Hematopoietic multipotent progenitor cell treated with erythropoietin and hydrocortisone succinate and interleukin-3 and kit ligand, for 4 days (in vitro differentiated cells): ENCODE measurements at places on chromosomes 2 and 18.

GRCh38 chr2:64992990-64993389, 3.8 kb downstream of the SLC1A4 start:
- no peak for DNase-seq

DNA sequence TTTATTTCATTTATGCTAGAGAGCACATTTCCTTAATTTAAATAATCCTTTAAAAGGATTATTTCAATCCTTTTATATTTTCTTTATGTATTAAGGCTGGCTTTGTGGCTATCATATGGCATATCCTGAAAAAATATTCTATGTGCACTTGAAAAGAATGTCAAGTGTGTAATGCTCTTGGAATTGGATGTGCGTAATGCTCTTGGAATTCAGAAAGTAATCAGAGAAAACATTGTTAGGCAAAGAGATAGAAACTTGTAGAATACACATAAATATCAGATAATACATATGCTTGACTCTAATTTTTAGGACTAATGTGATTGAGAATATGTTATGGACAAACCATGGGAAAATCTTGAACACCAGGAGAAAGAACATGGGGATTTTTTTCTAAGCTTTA, 197.5 kb upstream of the COL3A1 start:
- no peak for DNase-seq

- peak; percentile 2 for DNase-seq
These were observed 359 bp downstream of the FRZB start for GRCh38 chr2:182866095-182866460.

- DNase-seq = no peak
These were observed 72.9 kb upstream of the APCDD1 start for GRCh38 chr18:10381516-10381915.

DNA sequence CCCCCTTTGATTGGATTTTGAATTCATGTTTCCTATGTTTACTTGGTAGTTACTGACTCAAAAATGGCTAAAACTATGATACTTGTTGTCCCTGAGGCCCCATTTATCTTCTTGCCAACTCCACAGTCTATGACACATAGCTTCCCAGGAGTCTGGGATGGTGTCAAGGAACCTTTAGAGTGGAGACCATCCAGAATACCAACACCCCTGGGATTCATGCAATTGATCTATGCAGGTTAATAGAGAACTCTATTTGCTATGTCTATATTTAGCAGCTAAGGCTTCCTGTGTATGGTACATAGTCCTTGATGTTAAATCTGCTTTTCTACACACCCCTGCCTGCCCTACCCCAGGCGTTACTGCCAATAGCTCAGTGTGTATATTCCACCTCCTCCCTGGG, 218.5 kb upstream of the HDAC4 start:
- DNase-seq = no peak

GRCh38 chr2:62785810-62786597, 80.5 kb downstream of the EHBP1 start:
- peak; percentile 50 for DNase-seq

DNA sequence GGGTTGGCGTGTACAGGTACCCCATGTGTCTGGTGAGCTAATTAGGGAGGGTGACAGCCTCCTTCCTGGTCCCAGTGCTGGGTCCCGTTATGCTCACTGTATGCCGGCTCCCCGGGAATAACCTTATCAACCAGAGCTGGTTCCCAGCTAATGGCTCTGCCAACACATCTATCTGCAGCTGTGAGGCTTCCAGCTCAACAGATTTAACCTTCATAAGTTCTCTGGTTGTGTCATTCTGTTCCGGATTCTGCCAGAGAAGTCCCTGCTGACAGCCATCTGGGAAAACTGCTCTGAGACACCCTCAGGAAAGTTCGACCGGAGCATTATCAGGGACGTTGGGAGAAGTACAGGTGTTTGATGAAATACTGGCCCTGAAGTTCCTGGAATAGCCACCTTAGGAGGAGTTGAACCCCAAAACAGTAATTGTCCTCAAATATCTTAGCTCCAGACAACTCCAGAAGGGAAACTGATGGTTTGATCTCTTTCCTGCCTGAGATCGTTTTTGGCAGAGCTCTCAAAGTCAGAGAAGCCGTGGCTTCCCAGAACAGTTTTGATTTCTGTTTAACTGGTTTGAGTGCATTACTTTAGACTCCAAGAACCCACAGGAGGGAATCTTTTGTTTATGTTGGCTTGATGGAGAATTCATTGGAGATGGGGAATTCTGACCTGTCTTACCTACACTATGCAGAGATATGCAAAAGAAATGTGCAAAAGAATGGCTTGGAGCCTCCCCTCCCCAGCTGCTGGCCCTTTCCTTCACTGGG, 39.4 kb upstream of the TXNDC2 start:
- no peak for DNase-seq

DNA sequence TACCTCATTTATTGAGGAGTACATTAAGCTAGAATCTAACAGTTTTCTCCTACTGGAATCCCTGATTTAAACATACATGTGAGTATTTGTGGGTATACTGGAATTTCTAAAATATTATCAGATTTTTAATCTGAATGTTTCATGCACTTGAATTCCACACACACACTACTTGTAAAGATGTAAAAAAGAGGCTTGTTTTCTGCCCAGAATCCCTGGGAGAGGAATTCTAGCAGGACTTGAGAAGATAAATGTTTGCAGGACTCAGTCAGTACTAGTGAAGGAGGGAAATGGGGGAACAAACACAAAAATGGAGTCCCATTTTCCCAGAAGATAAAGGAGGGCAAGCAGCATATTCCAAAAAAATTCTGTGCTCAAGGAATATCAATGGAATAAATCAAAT, 17.0 kb downstream of the COL5A2 start:
- no peak for DNase-seq

- DNase-seq = no peak
These were observed 1.8 kb upstream of the AGBL5 start for GRCh38 chr2:27049422-27050280.

DNA sequence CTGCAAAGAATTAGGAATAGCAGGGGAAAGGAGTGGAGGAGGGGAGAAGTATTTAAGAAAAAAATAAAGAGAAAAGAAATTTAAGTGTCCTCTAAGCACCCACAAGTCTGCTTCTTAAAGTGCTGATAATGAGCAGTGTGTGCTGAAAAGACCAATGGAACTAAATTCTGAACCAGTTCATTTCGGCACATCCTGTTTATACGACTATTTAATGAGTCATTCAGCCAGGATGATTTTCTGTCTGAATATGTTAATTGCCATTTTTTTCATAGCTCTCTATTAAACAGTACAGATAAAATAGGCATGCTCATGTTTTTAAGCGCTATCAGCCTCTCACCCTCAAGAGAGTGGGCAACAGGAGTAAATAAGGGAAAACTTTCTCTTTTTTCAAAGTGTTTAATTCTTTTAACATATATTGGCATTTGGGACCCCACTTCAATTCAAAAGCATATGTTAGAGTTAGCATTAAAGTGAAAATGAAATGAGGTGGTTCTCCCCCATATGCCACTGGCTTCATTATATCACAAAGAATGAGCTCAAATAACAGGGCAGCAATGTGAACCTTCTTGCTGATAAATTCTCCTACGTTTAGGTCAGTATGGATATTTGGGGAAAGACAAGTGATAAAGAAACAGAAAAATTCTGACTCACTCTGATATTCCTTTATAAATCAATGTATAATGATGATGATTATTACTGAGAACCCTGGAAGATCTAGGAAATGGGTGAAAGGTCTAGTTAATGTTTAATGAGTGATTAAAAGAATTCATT, 87.5 kb downstream of the TCF4 start:
- peak; percentile 42 for DNase-seq

DNA sequence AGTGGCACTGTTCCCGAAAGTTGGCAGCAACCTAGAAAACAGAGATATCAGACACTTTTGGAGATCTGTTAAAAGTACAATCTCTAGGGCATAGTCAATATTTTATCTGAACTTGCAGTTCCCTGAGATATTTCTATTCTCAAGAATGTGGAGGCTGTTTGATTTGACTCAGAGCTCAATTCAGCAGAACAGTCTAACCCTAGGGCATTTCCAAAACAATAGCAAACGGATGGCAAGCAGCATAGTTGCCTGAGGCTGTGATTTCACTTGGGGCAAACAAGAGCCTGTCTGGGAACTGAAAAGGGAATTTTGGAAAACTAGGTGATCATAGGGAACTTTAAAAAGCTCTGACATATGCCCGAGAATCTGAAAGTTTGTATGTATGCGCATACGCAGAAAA, 772.8 kb upstream of the LRRTM1 start:
- no peak for DNase-seq

- DNase-seq = no peak
These were observed 2.3 kb downstream of the DGUOK start for GRCh38 chr2:73928963-73929347.

- DNase-seq = no peak
These were observed 336.5 kb downstream of the TNS1 start for GRCh38 chr2:217666338-217666737.

DNA sequence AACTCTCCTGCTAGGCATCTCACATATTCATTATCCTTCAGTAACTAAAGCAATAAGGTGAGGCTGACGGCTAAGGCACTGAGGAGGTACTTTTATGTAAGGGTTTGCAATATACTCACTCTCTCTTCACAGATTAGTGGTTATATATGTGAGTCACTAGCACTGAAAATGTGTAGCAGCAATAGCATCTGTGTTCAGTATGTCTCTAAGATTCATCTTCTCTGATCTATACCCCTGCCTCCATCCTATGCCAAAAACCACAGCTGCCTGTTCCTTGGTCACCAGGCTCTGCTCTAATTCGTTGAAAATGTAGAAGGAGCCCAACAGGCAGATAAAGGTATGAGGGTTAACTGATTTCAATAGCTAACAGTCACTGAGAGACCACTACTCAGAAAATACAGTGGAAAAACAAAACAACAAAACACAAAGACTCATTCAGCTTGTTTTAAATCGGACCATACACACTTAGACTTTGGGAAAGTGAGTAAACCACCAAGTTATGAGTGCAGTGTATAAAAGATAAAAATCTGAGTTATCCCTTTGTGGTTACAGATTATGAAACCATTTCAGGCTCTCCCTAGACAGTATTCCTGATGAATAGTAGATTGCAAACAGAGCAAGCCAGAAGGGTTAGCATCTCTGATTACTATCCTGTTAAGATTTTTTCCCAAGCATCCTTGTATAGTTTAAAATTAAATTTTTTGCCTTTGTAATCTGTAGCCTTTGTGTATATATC, 75.3 kb upstream of the CYP26B1 start:
- DNase-seq = no peak

DNA sequence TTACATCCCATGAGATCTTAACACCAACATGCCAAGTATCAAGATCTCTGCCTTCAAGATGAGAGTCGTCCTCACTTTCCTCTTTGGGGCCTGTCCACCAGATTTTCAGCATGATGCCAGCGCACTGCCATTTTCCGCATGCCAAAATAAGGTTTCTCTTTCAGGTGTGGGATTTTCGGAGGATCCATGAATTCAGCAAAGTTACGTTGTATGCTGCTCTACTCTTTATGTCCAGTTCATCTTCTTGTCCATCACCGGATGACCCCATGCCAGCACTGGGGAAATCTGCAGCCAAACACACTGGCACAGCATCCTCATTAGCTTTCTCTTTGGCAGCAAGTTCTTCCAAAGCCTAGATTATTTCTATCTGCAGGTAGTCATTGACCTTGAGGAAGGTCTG, 4.9 kb upstream of the HAAO start:
- no peak for DNase-seq

DNA sequence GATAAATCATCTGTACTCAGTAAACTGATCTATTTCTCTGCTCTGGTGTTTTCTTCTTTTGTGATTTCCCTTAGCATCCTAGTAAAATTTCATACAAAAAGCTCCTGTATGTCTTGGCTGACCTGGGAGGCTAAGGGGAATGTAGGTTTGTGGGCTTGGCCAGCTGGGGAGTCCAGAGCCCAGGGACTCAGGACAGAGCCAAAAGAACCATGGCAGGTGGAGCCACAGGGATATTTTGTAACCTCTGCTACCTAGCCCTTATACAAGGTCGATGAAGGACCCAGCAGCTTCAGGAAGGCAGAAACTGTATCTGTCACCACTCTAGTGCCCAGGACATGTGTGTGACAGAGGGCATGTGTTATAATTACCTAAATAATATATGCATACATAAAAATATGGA, 22.7 kb upstream of the ZCCHC2 start:
- no peak for DNase-seq

- DNase-seq = no peak
These were observed 391.0 kb downstream of the SOX11 start for GRCh38 chr2:6083136-6083535.

DNA sequence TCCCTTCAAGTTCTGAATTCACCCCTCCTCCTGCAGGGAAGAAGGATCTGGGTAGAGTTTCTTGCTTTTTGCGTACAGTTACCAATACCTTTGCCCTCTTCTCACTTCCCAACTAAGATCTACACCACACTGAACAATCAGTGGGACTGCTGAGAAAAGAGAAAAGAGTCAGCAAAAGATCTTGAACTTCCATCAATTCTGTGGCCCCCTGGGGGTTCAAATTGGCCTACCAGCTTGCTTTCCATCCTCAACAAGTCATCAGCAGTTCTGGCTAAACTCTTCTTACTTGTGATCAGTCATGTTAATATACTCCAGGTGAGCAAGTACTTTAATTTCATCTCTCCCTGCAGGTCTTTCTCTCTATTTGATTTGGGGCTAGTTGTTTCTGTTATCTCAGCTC, 739.3 kb upstream of the LRRTM4 start:
- no peak for DNase-seq

GRCh38 chr2:190216829-190217228, 102.8 kb downstream of the HIBCH start:
- DNase-seq = peak; percentile 68

- DNase-seq = no peak
These were observed 4.4 kb downstream of the XRCC5 start for GRCh38 chr2:216113572-216113971.

- no peak for DNase-seq
These were observed 8.7 kb upstream of the SIX3 start for GRCh38 chr2:44932564-44933392.

GRCh38 chr18:34773961-34774766, 64.1 kb downstream of the DTNA start:
- peak; percentile 6 for DNase-seq

GRCh38 chr2:208594642-208595385, 188.2 kb downstream of the PTH2R start:
- DNase-seq = no peak

- DNase-seq = no peak
These were observed 340.6 kb downstream of the NYAP2 start for GRCh38 chr2:225740086-225740485.

GRCh38 chr2:195810340-195811098, 153.5 kb downstream of the SLC39A10 start:
- DNase-seq = no peak

DNA sequence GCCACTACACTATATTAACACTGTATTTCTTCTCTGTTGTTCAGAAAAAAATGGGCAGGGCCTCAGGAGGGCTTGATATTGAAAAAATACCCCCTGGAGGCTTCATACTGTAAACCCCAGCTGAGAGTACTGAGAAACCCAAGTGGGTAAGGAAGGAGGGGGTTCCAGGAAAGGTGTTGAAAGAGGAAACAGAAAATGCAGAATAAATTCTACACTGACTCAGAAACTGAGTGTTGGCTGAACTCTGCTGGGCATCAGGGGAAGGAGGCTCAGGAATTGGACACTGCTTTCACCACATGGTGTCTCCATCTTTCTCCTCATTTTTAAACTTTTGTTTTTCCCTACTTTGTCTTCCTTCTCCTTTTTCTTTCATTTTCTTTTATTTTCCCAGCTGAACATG, 253.7 kb downstream of the DYM start:
- DNase-seq = peak; percentile 71

GRCh38 chr2:241873081-241873802, 3.7 kb downstream of the RTP5 start:
- no peak for DNase-seq

GRCh38 chr2:105959357-105959756, 214.6 kb downstream of the NCK2 start:
- DNase-seq = no peak

- DNase-seq = no peak
These were observed 777.1 kb downstream of the RNF144A start for GRCh38 chr2:7694076-7694985.

GRCh38 chr2:120018549-120018948, 5.7 kb downstream of the EPB41L5 start:
- no peak for DNase-seq
